ENCODE measurements at places on chromosomes 6 and 20.

GRCh38 chr20:50582591-50583234, 72.5 kb downstream of the PTPN1 start:
- no peak for DNase-seq

DNA sequence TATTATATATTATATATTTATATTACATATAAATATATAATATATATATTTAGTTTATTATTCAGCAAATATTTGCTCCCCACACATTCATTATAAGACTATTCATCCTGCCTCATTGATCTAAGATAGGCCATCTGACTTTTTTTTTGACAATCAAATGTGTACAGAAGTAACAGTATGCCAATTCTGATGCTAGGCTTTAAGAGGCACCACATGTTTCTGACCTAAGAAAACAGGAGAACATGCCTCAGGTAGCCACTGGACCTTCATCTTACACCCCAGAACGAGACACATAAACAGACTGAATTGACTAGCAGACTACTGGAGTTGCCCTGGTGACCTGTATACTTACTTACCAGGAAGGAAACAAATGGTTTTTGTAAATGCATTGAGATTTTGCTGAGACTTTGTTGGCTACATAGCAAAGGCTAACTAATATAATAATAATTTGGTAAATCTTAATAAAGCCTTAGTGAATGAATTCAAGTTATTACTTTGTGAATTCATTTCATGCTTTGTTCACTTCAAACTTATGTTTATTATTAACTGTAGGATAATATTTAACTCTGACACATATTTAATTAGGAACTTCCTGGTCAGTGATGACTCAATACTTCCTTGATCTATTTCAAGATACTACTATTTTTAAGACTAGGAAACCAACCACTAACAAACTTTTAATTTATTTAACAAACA, 13.4 kb upstream of the MYO6 start:
- no peak for DNase-seq

DNA sequence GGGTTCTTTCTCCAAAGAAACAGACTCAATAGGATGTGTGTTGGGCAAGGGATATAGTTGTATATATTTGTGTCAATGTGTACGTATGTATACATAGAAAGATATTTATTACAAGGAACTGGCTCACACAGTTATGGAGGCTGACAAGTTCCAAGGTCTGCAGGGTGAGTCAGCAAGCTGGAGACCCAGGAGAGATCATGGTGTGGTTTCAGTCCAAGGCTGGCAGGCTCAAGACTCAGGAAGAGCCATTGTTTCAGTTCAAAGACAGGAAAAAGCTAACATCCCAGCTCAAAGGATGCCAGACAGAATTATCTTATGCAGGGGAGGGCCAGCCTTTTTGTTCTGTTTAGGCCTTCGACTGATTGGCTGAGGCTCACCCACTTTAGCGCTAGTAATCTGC, 89.9 kb upstream of the RALGAPA2 start:
- no peak for DNase-seq

- DNase-seq, result no peak
These were observed 149.7 kb downstream of the PLCB4 start for GRCh38 chr20:9218531-9218961.

DNA sequence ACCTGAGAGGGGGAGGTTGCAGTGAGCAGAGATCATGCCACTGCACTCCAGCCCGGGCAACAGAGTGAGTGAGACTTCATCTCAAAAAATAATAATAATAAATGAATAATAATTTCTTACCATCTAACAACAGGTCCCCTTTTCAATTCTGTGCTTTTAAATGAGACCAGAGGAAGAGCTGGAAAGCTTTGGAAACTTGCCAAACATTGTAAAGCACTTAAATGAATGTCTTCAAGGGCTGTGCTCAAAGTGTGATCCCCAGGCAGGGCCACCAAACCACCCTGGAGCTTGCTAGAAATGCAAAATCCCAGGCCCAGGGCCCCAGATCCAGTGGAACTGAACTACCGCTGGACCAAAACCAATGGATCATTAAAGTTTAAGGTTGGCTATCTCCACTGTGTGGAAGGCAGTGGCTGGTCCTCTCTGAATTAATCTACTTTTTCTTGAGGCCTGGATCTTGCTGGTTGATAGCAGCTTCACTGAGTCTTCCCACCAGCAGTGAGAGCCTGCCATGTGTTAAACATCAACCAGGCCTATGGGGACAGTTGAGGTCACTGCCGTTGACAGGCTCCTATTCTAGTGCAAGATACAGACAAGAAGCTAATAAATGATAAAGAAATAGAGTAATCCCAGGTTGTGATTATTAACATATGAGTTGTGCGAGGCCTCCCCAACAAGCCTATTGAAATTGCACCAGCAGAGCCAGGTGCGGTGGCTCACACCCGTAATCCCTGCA, 23.7 kb upstream of the TFAP2C start:
- no peak for DNase-seq

GRCh38 chr6:2171728-2172127, 73.7 kb downstream of the GMDS start:
- DNase-seq, result no peak

- peak; percentile 81 for DNase-seq
These were observed 14.4 kb downstream of the FOXP4 start for GRCh38 chr6:41560431-41561192.

DNA sequence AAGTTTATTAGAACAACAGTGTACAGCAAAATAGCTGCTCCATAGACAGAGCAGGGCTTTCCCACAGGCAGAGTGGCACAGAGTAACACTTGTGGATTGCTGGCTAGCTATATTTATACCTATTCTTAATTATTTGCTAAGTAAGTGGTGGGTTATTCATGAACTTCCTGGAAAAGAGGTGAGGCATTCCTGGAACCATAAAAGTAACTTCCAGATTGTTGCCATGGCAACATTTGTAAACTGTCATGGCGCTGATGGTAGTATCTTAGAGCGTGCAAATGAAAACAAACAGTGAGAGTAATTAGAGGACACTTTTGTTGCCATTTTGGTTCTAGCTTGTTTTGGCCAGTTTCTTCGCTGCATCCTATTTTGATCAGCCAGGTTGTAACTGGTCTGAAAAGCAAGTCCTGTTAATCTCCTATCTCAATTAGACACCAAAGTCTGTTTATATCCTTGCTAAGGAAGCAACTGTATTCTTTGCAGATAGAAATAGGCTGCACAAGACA, 23.9 kb downstream of the DEFB114 start:
- no peak for DNase-seq
